NCI-H2171 treated with DMSO at 0.1 percent for 48 hours (cell line): ENCODE measurements at places on chromosomes 11 and 22.

DNA sequence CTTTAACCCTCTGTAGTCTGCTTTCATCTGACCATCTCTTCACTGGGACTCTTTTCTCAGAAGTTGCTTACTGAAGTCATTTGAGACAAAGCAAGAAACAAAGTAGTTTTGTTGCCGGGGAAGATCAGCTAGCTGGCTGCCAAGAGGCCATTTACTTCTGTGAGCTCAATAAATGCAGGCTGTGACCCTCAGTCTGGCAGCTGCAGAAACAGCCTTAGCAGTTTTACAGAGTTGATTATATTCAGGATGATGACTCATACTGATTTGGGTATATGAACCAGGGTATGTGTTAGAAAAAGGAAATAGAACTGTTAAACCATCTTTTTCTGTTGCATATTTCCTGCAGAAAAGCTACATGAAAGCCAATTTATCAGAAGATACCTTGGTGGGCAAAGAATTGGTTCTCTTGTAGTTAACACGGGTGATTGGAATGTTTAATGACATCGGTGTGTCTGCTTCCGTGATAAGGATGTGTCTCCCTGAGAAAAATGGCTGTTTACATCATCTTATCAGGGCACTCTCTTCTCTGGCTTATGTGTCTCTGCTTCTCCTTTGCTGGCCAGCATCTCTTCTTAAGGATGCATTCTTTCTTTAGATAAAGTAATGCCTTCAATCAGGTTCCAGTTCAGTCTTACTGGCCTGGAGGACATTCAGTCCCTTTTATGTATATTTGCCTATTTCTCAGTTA is 18.5 kb downstream of the FIBIN start:
- no peak for DNase-seq

GRCh38 chr22:19509191-19509590 is 15.0 kb downstream of the CLDN5 start:
- no peak for DNase-seq

DNA sequence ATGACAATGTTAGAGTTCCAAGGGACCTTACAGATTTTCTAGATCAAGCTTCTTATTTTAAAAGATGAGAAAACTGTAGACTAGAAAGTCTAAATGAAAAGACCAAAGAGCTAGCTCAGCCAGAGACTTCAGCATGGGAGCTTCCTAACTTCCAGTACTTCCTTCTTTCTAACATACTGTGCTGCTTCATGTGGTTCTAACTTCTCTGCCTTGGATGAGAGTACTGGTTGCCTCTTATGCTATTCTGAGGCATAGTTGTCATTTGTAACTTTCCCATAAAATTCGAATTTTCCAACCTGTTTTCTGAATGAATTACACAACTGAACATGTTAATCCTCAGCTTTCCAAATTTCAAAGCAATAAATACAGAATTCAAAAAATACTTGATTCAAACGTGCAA is 1.8 kb downstream of the MTMR2 start:
- no peak for DNase-seq

GRCh38 chr11:17063171-17064002 is 14.1 kb downstream of the RPS13 start:
- peak; percentile 36 for DNase-seq

GRCh38 chr11:85967457-85967856 is 101.4 kb downstream of the PICALM start:
- peak; percentile 73 for DNase-seq

GRCh38 chr11:18332891-18333290 is 10.5 kb downstream of the GTF2H1 start:
- DNase-seq, result no peak

- no peak for DNase-seq
These were observed 51.4 kb upstream of the NECTIN1 start for GRCh38 chr11:119780222-119780953.

GRCh38 chr11:123977731-123978347 is at the start of gene OR10S1:
TSS of gene OR10S1 (minus strand) at chr11:123977781. CDS start at chr11:123977664, 117 bp downstream.
- DNase-seq, result no peak

DNA sequence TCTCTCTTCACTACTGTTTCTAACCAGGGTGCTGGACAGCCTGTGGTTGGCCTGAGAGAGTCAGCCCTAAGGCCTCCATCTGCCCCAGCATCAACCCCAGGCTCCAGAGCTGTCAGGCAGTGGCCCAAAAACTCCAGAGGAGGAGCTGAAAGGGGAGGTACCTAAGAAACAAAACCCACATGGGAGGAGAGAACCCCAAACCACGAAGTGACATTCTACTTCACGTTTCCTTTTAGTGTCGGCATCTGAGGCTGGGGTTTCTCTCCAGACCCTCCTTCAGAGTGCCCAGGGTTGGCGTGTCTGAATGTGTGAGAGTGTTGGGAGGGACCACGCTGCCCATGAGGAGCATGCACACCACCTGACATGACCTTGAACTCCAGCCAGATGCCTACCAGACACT is 69.8 kb upstream of the NNMT start:
- no peak for DNase-seq

DNA sequence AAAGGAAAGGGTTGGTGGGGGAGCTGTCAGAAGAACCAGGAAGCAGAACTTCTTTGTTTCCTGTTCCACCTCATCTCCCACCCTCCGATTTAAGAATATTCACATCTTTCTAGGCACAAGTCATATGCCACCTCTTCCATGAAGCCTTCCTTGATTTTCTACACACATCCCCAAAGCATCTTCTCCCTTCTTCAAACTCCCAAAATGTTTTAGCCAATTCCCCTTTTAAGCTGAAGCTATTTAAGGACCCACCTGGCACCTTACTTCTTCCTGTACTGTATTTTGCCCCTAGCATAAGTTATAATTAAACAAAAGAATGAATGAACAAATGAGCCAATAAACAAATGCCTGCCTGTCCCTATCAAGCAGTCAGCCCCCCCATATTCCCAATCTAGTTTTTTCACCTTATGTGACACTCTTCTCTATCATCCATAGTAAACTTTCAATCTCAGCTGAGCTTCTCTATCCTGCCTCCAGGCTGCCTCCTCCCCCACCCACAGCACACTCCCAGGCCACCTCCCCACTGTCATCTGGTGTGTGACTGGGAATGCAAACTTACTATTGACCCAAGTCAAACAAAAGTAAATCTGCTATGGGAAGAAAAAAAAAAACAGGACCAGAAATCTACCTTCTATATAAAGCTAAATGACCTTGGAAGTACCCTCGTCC is 3.9 kb downstream of the TNKS1BP1 start:
- DNase-seq, result no peak

- no peak for DNase-seq
These were observed 576.9 kb upstream of the ANO5 start for GRCh38 chr11:21615955-21616371.

GRCh38 chr11:113477321-113477720 is 2.1 kb upstream of the DRD2 start:
- DNase-seq, result peak; percentile 92

- DNase-seq, result peak; percentile 25
These were observed 48.3 kb downstream of the CEP164 start for GRCh38 chr11:117375960-117376359.

GRCh38 chr22:17786435-17787161 is 12.3 kb upstream of the BID start:
- DNase-seq, result no peak

DNA sequence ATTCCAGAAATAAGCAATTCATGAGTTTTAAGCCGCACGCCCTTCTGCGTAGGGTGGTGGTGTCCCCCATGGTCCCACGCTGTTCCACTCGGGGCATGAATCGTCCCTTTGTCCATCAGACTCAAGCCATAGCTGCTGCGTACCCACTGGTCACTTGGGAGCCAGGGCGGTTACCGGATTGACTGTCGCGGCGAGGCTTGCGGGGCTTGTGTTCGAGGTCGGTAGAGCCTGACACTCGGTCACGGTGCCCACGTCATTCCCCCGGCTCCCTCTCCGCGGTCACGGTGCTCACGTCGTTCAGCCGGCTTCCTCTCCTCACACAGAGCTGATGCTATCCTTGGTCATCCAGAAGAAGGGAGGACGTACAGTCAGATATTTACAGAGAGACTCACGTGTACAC is 1227.0 kb downstream of the BRD1 start:
- DNase-seq, result no peak

GRCh38 chr11:13954591-13954990 is 7.9 kb upstream of the SPON1 start:
- DNase-seq, result no peak

- DNase-seq, result no peak
These were observed 277.6 kb downstream of the BRD1 start for GRCh38 chr22:49550141-49550430.

GRCh38 chr22:42837556-42837955 is 19.5 kb downstream of the ARFGAP3 start:
- DNase-seq, result no peak

DNA sequence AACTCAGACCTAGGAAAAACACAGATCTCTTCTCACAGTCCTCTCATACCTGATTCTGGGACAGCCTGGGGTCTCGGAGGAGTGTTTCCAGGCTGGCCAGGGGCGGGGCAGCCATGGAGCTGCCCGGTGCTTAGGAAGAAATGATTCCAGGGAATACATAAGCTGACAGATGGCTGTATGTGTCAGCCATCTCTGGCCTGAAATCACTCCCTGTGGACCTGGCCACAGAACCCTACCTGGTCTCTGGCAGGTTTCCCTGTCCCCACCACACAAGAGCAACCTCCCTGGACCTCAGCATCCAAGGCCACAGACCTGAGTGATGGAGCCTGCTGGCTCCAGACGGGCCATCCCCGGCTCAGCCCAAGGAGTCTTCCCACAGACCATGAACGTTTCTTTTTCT is 10.0 kb downstream of the GGA1 start:
- no peak for DNase-seq

GRCh38 chr11:3614742-3615171 is 27.0 kb downstream of the ART5 start:
- no peak for DNase-seq

DNA sequence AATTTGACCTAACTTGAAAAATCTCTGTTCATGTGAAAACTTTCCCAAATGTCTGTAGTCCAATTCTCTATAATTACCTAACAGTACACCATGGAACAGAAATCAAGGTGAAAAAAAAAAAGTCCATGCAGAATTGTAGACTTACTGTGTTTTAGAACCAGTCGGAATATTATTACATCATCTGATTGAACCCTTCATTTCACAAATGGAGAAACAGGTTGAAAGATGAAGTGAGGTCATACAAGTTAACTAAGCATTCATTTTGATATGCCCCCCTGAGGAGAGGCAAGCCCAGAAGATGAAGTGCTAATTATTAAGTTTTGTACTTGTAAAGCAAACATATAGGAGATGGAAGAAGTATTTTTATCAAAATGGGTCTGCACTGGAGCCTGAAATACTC is 179.4 kb downstream of the WNT11 start:
- no peak for DNase-seq

- no peak for DNase-seq
These were observed 5.0 kb downstream of the DGKZ start for GRCh38 chr11:46352063-46352841.

DNA sequence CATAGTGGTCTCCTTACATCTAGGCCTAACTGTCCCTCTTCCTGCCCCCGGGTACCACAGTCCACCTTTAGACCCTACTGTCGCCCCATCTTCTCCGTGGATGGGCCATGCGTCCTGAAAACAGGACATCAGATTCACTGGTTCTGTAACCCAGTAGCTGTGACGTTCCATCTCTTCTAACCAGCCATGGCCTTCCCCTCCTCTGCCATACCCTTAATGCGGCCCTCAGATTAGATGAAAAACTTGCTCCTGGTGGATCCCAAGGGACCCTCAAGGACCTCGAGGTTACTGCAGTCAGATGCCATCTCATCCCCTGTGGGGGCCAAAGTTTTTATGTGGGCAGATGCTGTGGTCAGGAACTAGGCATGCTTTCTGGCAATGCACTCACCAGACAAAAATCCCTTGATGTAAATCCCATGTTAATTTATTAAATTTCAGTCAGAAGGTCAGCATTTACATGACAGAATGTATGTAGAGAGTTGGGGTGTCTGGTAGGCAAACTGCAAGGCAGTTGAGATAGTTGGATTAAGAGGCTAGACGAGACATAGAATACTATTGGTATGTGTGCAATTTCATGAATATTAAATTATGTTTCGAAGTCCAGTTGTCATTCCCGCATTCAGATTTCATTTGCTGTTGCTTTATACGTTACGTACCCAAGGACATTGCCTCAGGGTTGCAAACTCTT is 64.3 kb downstream of the WNT11 start:
- DNase-seq, result no peak

DNA sequence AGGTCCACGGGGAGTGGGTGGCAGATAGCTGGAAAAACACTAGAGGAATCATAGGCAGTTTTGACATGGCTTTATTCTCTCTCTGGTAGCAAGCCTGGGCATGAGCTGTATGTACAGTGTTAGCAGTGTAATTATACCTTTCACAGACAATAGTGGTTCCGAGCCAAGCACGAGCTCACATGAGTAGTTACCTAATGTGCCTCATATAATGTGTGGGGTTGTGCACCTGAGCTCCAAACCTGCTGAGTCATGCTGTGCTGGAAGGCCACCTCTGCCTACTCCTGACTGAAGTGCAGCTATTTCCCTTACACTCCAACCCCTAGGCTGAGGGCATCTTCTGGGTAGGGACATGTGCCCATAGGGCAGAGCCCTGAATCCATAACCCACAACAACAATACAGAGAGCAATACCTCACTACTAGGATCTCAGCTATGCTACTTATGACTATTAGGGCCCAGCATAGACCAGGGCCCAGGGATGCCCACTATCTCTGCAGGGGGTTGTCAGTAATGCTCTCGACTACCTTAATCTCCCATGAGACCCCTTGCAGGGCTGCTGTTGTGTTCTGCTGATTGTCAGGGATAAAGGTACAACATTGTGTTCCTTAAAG is 432.1 kb downstream of the DYNC2H1 start:
- peak; percentile 86 for DNase-seq

DNA sequence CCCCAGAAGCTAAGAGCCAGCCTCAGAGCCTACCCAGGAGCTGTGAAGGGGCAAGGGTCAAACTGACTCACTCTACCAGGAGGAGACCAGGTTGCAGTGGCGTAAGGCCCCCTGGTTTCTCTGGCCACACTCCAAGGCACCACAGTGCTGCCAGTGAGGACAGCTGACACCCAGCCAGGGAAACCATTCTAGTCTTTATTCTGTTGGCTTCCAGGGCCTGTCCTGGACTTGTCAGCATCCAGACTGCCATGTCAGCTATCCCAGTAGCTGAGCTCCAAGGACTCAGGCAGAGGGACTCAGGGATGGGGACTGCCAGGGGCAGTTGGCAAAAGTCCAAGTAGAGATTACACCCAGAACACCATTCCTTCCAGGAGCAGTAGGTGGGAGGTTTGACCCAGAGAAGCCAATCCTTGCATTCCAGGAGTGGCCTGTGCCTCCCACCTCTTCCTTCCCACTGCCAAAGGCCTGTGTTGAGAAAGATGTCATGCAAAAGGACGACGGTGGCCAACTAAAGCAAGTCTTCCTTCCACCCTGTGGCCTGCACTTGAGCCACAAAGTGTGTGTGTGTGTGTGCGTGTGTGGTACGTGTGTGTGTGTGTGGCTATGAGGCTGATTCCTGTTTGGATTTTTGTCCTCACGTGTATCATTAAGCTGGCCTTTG is 3.6 kb upstream of the MAPK8IP1 start:
- DNase-seq, result no peak
